CD4-positive, alpha-beta memory T cell (primary cell): ENCODE measurements at places on chromosomes 3 and 15. TPM values are rescaled to one million over a fixed set of nuclear protein-coding genes. Genes with fewer than 3 reads are reported as not detected.

SUCNR1 gene
- not detected for polyA plus RNA-seq

OPA1 gene
- polyA plus RNA-seq: 28.3 TPM

ABI3BP gene
- not detected for polyA plus RNA-seq

GOLGA8J gene
- not detected for polyA plus RNA-seq

ASB14 gene
- polyA plus RNA-seq: 0.11 TPM

POC1A gene
- 2.4 TPM for polyA plus RNA-seq

DAPK2 gene
- polyA plus RNA-seq: 0.93 TPM

FSD2 gene
- polyA plus RNA-seq: 0.11 TPM

GABRA5 gene
- not detected for polyA plus RNA-seq

ANKDD1A gene
- 0.16 TPM for polyA plus RNA-seq

PLA1A gene
- polyA plus RNA-seq: not detected

THSD4 gene
- not detected for polyA plus RNA-seq

GOLGA8G gene
- not detected for polyA plus RNA-seq

MYO5C gene
- not detected for polyA plus RNA-seq

UNC45A gene
- 68.9 TPM for polyA plus RNA-seq

RASL12 gene
- polyA plus RNA-seq: not detected

CPNE9 gene
- polyA plus RNA-seq: not detected

TPRG1 gene
- polyA plus RNA-seq: 8.2 TPM

GOLGA8S gene
- polyA plus RNA-seq: not detected

CCDC9B gene
- polyA plus RNA-seq: 0.53 TPM

MASP1 gene
- polyA plus RNA-seq: not detected
